ENCODE measurements at places on chromosomes 12 and 14. TPM values are rescaled to one million over a fixed set of nuclear protein-coding genes. Genes with fewer than 3 reads are reported as not detected.

SLC11A2 gene
- 36.8 TPM for total RNA-seq

DNA sequence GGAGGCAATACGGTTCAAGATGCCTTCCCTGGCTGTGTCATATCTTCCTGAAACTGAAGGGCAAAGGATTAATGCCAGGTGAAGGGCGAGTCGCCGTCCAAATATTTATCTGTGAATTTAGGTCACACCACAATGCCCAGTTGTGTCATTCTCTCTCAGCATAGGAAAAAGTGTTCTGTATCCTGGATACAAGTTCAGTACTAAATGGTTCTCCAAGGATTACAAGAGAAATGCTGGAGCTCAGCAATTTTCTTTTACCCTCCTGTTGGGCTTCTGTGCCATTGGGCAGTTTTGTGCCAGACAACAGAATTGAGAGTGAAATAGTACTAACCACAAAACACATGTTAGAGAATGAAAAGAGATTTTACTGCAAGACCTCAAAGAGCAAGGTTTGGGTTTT is 493.9 kb downstream of the EGLN3 start:
- no peak for DNase-seq

DNA sequence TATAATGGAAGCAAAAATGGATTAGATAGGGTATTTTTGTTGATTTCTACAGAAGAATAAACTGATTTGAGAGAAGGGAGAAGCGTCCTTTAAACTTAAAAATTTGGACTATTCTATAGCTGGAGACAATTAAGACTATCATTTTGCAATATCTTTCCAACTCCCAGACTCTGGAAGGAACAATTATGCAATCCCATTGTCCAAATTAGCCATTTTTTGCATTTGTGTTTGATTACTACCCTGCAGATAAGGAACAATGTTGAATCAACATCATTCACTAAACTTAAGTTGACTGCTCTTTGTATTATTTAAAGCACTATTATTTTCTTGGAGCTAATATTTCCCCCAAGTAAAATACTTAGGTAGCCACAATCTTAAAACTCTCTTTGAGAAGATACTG is 34.8 kb upstream of the SELPLG start:
- no peak for DNase-seq

GRCh38 chr12:46577063-46577776 is 204.6 kb upstream of the SLC38A2 start:
- no peak for DNase-seq

DNA sequence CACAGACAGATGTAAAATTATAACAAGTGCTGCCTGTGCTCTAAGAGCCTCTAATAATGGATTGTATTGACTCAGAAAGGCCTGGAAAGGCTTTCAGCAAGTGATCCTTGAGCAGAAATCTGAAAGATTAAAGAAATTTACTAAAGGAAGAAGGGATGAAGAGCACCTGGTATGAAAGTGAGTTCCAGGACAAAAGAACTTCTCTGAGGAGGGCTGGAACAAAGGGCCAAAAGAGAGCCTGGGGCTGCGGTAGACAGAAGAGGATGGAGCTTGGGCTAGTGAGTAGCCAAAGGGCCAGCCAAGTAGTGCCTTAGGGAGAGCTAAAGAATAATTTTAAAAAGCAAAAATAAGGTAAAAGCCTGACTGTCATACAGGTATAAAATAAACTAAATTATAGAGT is 44.0 kb downstream of the BCAT1 start:
- no peak for DNase-seq

- DNase-seq = no peak
Observed at GRCh38 chr12:946212-946611, 3.3 kb downstream of the RAD52 start.

- no peak for DNase-seq
Observed at GRCh38 chr12:118645219-118645618, 268.9 kb downstream of the SUDS3 start.

Data from dermis blood vessel endothelial cell (primary cell).